ENCODE measurements at places on chromosomes 2 and 18.

DNA sequence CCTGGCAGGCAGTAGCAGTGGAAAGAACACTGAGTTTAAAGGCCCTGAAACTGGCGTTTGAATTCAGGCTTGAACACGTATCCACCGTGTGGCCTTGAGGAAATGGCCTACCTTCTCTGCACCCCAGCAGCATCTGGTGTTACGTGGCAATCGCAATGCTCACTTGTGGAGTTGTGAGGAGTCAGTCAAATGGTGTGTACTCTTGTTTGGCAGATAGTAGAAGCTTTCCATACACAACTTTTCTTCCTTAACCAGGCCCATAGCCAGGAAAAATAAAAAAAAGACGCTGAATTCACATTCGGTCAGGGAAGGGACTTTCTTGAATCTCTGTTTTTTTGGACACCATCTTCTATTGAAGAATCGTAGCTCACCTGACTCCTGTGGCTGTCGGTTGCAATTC lies 1101.5 kb upstream of the KLHL29 start:
- no peak for DNase-seq

DNA sequence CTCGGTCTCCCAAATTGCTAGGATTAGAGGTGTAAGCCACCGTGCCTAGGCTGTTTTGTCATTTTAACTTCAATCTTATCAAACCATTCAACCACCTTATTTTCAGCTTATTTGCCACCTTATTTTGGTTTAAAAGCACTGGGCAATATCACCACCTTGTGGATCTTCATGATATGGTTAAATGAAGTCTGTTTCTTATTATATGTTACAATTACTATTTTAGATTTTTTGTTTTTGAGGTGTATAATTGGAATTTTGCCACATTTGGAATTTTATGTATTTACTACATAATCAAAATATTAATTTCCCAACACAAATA lies 43.8 kb upstream of the SCN9A start:
- DNase-seq, result no peak

- no peak for DNase-seq
These were observed 3.2 kb downstream of the ANKRD44 start for GRCh38 chr2:197307236-197307932.

DNA sequence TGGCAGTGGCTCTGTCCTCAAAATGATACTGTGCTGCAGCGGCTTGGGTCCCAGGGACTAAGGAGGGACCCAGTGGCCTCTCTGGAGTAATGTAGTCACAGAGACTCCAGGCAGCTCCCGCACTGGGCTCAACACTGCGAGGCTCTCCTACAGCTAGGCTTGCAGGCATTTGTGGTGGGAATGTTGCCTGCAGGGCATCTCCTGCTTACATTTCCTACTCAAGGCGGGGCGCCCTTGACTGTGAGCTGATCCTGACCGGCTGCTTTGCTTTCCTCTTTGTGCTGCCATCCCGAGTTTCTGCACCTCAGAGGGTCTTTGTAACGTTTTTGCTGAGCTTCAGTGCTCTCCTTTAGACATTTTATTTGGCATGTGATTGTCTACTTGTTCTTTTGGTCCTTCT lies 177.4 kb upstream of the FN1 start:
- DNase-seq, result no peak

DNA sequence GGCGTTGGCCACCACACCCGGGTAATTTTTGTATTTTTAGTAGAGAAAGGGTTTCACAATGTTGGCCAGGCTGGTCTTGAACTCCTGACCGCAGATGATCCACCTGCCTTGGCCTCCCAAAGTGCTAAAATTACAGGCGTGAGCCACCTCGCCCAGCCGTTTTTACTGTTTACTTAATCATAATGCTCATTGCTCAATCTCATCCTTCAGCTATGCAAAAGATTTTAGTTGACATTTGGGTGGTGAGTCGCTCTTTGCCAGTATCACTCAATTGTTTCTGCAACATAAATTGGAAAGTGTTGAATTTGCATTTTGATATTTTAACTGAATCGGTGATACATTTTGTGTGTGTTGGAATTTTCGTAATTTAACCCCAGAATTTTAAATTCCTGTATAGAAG lies 7.8 kb upstream of the ZNF532 start:
- no peak for DNase-seq

DNA sequence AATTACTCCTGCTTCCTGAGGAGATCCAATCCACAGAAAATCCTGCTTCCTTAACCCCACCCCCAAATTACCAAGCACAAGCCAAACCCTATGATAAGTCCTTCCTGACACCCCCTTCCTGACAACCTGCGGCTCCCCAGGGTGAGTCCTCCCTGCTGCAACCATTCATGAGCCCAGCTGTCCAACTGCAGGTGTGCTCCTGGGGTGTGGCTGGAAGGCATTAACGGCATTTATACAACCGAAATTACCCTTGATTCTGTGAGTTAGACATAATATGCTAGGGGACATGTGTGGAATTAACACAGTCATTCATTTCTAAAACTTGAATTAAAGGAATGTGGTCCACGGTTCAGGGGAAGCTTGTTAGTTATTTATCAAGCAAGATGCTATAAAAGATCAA lies 119.0 kb upstream of the ALKAL2 start:
- DNase-seq, result no peak

DNA sequence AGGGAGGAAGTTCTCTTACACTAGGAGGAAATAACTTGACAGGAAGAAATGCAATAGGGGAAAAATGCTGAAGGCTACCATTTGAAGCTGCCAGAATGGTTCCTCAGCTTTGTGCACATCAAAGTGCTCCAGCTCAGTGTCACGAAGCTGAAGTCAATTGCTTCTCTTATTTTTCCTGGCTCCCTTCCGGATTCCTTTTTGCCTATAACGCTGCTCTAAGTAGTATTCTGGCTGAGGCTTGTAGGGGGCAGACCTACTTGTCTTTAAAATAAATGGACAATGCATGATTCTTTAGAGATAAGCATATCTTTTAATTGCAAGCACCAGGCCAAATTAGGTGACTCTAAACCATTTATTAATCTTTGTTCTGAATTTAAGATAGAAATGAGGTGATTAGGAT lies 60.3 kb upstream of the SCN1A start:
- no peak for DNase-seq

DNA sequence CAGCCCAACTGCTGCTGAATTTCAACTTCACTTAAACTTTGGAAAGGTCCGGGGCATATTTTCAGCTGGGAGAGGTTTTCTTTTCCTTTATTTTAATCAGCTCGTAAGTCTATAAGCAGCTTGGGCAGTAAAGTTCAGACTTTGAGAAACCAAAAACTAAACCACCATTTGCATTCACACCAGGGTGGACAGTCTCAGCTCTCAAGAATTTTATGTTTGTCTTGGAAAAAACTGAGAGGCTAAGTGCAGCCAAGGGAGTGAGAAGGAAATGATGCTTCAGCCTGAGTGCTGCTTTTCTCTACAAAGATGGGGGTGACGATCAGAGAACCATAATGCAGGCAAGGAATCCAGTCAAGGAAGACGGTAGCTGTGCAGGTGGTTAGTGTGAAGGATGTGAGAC lies 30.2 kb downstream of the MCFD2 start:
- no peak for DNase-seq

GRCh38 chr2:656676-657075 lies 20.5 kb downstream of the TMEM18 start:
- no peak for DNase-seq

DNA sequence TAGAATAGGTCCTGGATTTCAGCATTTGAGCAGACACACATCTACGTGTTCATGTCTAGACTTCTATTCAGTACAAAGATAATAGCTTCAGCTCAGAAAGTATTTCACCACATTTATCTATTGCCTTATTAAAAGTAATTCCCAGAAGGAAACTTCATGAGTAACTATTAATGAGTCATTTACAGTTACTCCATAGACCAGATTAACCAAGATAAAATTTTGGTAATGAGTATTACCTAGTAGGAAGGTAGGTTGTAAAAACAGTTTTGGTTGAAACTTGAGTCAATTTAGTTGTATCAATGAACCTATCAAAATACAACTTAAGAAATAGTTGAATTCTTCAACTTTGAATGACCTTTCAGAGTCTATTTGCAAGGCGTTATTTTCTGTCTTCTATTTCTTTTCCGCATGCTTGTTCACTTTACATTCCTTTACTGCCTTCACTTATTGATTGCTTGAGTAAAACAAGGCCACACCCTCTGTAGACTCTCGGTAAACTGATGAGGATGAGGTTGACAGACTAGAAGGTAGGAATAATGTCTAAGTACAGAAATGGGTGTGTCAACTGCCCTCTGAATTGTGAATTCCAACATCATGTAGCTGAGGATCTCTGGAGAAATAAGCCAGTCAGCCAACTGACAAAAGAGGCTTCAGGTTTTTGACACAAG lies 1165.6 kb upstream of the ZEB2 start:
- DNase-seq, result no peak

DNA sequence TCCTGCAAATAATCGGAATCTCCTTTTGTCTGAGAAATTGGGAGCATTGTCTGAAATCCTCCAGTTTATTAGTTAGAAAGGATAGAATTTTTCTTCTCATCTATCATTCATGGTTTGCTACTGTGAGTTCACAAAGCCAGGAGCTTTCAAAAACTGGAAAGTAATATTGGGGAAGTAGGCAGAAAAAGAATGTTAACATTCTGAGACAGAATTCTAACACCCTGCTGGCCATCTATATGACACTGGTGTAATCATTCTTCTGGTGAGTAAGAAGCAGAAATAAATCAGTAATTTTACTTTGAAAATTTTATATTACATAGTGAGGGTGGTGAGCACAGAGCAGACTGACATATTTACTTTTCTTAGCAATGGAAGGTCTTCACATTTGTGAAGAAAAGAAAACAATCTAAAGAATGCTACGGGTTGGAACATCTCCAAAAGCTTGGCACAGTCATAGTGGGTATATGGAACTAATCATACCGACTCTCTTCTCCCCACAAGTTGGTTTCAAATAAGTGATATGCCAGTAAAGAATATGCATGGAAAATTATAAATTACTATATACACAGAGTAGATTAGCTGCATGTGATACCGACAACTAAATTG lies 344.9 kb downstream of the LPIN1 start:
- no peak for DNase-seq

- DNase-seq, result no peak
These were observed 10.9 kb upstream of the TNP1 start for GRCh38 chr2:216870508-216871332.

GRCh38 chr2:164008752-164009151 lies 272.9 kb upstream of the FIGN start:
- no peak for DNase-seq

DNA sequence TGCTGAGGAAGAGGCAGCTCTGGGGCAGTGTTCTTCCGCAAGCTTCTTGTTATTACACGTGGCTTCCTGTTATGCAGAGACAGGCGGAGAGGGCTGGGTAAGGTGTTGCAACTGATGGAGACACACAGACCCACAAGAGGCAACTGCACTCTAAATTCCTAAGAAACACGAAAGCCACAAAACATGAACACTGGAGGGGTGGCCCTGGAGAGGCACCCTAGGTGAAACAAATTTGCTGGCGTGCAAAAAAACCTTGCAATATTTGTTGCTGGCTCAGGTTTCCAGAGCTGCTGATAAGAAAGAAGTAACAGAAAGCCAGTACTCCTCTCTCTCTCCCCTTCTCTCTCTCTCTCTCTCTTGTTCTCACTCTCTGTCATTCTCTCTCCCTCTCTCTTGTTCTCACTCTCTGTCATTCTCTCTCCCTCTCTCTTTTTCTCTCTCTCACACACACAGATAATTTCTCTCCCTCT lies 31.8 kb downstream of the ARHGAP25 start:
- no peak for DNase-seq

- no peak for DNase-seq
These were observed 1400.4 kb downstream of the SUCLG1 start for GRCh38 chr2:83058683-83059082.

GRCh38 chr2:119713819-119714490 lies 35.0 kb downstream of the TMEM177 start:
- DNase-seq, result no peak

DNA sequence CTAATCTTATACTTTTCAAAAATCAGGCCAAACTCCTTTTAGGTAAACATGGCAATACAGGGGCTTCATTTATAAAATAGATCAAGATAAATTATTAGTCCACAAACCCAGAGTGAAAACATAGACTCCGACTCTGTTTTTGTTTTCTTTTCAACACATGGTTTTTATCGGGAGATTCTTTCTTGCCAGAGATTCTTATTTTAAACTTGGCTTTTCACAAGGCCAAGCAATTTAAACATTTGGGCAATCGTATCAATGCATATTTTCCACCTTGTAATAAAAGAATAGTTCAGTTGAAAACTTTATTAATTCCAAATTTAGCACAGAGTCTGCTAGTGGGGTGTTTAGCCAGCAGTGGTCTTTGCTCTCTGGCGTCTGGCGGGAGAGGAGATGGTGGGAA lies 71.9 kb downstream of the SOX11 start:
- no peak for DNase-seq

GRCh38 chr18:5173646-5174045 lies 23.4 kb downstream of the AKAIN1 start:
- DNase-seq, result no peak

DNA sequence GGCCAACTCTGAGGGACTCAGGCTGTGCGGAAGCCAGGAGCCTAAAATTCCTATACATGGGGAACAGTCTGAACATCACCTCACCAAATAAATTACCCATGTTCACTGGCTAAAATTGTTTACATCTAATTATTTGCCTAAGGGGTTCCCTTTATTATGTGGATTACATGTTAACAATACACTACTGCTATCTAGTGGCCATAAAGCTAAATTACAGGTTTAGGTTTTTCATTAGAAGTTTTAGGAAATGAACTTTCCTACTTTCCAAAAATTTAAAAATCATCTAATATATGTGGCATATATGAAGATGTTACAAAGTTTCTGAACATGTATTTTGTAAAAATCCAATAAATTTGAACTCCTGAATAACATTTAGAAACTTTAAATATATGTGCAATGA lies 40.3 kb downstream of the PLA2R1 start:
- peak; percentile 9 for DNase-seq

- DNase-seq, result no peak
These were observed 74.7 kb downstream of the ZEB2 start for GRCh38 chr2:144445196-144445595.

DNA sequence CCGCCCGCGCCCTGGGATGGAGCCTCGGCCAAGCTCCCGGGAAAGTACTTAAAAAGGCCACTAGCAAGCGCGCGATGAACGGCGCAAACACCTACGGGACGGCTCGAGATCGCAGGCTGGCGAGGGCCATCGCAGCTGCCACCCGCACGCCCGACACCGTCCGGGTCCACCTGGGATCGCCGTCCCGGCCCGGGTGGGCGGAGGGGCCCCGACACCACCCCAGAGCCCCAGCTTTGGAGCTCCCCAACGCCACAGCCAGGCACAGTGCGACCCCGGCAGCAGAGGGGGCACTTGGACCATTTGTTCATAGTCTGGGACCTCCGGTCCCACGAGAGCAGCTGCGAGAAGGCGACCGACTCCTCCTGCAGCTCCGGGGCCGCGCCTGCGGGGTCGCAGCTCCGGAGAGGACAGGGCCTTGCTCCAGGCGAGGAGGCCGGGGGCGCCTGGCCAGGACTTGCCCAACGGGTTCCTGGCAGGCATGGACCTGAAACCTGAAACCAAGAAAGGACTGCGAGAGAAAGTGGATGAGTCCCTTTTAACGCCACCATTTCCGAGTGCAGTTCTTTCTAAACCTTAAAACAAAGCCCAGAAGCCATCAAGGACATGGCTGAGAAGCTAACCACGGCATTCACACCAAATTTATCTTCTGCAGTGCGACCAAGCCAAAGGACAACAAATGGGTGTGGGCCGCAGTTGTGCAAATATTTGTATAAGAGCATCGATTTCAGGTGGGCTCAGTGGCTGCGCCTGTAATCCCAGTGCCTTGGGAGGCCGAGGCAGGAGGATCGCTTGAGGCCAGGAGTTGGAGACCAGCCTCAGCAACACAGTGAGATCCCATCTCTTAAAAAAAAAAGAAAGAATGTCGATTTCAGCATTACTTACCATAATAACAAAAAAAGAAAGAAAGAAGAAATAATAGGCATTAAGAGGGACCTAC lies 54.0 kb upstream of the IMP4 start:
- DNase-seq, result no peak
